MG63 (cell line): ENCODE measurements at places on chromosomes 11 and 22. TPM values are rescaled to one million over a fixed set of nuclear protein-coding genes. Genes with fewer than 3 reads are reported as not detected.

GRCh38 chr22:46652847-46653331, 32.7 kb downstream of the GRAMD4 start:
- no peak for DNase-seq

GRCh38 chr11:83727251-83727650, 441.1 kb upstream of the CCDC90B start:
- no peak for DNase-seq

GRCh38 chr11:112975051-112975450, 13.8 kb downstream of the NCAM1 start:
- no peak for DNase-seq

The RAG2 gene
- total RNA-seq, result not detected in 2 replicates

- no peak for DNase-seq
Observed at GRCh38 chr11:105181521-105181920, 42.0 kb upstream of the CARD18 start.

GRCh38 chr11:79691445-79691844, 250.6 kb upstream of the TENM4 start:
- no peak for DNase-seq

- no peak for DNase-seq
Observed at GRCh38 chr11:47418454-47419259, 7.6 kb downstream of the PSMC3 start.

The PRRG4 gene
- 0.13 and 1.4 TPM in 2 replicates for total RNA-seq

DNA sequence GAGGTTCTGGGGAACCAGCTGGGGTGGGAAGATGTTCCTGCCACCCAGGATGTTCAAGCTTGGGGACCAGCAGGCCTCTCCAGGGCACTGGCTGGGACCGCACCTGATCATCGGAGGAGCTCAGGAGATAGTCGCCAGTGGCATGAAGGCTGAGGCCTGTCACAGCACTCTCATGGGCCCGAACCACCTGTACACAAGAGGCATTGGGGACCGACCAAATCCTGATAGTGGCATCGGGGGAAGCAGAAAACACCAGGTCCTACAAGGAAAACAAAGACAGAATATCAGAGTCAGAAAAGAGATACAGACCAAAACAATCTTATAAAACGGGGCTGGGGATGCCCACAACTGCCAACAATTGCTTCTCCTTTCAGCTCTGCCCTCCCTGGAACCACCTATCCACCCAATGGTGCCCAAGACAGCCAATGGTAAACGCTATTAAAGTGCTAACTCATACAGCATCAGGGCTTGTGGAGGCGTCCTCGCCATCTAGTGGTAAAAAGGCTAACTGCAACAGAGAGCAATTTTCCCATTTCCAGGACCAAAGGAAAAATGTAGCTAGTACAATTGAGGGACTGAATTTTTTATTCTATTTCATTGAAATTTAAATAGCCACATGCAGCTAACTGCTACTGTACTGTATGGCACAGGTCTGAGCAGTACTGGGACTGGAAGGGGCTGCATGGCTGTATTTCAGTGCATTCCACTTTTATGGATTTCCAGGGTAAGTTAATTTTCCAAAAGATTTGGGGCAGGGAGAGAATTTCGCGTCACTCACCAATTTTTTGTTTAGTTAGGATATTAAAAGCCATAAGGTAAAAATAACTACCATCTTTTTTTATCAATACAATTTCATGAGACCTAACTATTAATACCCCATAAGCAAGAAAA, 7.1 kb downstream of the PRPF19 start:
- peak; percentile 18 for DNase-seq

- DNase-seq, result no peak
Observed at GRCh38 chr11:110782616-110783015, 70.4 kb upstream of the ARHGAP20 start.

DNA sequence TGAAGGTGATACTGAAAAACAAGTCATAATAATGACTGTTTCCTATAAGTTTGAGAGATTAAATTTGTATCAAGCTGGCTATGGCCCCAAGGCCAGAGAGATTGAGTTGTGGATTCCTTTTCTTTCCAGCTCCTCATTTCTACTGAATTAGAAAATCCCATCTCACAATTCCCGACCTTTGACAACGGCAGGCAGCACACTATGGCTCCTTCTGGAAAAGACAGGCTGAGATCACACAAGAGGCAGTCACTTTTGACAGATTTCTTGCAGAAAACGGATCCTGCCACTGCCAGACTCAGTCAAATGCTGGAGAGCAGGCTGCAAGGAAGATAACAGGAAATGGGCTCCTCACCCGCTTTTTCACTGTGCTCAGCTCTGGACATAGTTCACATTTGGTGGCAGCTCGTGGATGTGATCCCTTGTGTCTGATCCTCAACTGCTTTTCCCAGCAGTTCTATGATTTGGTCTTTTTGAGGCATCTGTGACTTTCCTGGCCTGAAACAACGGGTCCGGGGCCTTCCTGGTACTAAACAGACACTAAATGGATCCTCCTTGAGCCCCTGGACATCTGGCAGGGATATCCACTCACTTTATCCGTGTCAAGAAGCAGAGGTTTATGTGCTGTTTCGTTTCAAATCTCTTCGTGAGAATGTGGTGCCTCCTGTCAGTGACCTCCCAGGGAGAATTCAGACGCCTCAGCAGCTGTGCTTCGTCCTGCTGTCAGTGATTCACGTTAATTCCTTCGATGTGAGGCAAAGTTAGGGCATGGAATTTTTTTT, 26.1 kb upstream of the RTL6 start:
- DNase-seq, result peak; percentile 88

GRCh38 chr11:46393231-46393616, 1.6 kb upstream of the CHRM4 start:
- no peak for DNase-seq

GRCh38 chr11:64996710-64997380, at the start of gene BATF2:
Gene BATF2, minus strand, starts transcription at chr11:64996971. Its CDS starts 57 bp downstream, at chr11:64996914.
- DNase-seq, result peak; percentile 76

GRCh38 chr22:26322179-26322905, 106.7 kb upstream of the ASPHD2 start:
- DNase-seq, result peak; percentile 89

The YAP1 gene
- 19.3 and 28.6 TPM in 2 replicates for total RNA-seq

DNA sequence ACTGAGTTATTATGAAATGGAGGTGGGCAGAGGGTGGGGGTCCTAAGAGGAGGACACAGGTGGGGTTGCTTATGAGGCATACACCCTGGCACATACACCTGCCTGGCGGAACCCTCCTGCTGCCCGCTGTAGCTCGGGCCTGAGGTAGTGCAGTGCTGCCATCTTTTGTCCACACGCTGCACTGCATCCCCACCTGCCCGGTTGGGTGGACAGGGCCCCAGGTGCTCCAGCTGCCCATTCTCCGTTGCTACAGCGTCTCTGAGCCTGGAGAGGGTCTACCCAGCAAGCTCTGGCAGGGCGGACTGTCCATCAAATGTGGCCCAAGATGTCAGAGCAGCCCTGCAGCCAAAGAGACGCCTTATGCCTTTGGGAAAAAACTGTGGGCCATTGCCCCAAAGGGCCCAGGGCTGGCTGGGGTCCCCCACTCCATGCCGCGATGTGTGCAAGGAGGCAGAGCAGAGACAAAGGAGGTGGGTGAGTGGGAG, 131.2 kb downstream of the BUD13 start:
- peak; percentile 36 for DNase-seq

DNA sequence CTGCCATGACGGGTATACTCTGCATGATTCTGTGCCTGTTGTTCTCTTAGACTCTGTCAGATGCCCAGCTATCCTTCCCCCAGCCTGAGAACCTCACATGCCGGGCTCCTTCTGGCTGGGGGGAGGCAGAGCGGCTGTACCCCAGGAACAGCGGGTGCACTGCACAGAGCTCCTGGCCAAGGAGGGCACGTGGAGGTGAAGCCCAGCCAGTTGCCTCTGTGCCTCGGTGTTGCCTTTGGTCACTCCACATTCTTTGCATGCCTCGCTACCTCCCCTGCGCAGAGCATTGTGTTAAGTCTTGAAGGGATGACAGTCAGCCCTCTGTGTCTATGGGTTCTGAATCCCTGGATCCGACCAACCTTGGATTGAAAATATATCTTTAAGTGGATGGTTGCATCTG, 77.7 kb downstream of the FEZ1 start:
- DNase-seq, result no peak

The COA4 gene
- total RNA-seq, result 72.3 and 74.8 TPM in 2 replicates

DNA sequence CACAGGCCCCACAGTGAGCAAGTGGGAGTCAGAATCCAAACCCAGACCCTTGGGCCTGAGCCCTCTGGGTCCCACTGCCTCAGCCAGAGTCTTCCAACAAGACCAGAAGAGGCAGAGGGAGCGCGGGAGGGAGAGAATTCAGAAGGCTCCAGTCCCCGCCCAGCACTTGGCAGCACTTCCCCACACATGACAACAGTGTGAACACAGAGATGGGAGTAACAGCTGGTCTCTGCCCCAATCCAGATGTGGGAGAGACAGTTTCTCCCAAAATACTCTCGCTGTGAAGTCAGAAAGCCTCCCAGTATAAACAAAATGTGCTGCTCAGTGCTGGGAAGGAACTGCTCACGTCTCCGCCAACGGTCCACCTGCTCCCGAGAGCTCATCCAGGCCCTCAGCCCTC, 219.9 kb downstream of the MN1 start:
- DNase-seq, result peak; percentile 67

The SLC7A4 gene
- total RNA-seq, result not detected in 2 replicates

The PLEKHB1 gene
- total RNA-seq, result not detected in 2 replicates

DNA sequence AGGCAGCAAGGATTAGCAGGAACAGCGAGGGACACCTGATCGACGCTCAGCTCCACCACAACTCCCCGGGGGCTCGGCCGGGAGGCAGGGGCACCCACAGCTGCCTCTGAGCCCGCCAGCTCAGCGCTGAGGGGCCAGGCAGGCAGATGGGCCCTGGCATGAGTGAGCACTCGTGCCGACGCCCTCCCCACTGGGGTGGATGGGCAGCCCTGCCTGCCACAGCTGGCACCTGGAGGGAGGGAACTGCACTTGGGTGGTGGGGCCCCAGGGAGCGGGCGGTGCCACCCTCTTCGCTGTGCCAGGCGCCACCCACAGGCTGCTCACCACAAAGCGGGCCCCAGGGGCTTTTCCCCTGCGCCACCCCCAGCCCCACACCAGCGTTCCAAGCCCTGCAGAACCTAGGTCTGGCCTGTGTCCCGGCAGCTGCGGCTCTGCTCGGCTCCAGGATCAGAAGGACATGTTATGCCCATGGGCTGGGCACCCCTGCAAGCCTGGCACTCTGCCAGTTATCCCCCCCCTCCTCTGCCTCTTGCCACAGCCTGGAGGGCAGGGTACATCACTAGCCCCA, 28.8 kb downstream of the WNT7B start:
- no peak for DNase-seq

The CCDC89 gene
- total RNA-seq, result not detected in 2 replicates

The GLB1L2 gene
- 11.6 and 15.0 TPM in 2 replicates for total RNA-seq

DNA sequence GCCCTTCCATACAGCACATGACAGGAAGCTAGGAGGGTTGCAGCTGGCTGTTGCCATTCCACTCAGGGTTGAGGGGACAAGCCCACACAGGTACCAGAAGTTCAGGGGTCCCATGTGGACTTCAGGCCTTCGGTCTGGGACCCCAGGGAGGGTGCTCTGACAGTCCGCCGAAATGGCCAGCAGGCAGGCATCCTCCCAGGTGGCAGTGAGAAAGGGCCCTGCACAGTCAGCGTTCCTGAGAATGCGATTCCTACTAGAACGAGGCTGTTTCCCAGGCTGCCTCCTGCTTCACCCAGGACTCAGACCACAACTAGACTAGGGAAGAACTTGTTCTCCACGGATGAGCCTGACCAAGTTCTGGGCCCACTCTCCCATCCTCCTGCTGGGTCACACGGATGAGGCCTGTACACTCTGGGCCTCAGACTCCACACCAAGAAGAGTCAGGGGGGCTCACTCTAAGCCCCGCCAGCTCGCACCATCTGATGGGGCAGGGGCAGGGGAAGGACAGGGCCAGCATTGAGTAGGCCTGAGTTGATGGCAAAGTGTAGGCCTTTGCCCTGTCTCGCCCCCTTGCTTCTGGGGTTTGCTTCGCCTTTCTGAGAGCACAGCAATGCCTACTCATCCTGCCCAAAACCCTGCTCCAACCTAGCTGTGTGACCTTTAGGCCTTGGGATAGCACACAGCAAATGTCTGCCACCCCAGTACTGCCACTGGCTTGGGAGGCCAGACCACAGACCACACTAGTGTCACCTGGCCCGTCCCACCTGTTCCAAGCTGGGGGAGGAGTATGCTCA, 14.0 kb downstream of the KCNQ1OT1 start:
- no peak for DNase-seq

- no peak for DNase-seq
Observed at GRCh38 chr11:132248580-132248979, 878.2 kb downstream of the NTM start.

DNA sequence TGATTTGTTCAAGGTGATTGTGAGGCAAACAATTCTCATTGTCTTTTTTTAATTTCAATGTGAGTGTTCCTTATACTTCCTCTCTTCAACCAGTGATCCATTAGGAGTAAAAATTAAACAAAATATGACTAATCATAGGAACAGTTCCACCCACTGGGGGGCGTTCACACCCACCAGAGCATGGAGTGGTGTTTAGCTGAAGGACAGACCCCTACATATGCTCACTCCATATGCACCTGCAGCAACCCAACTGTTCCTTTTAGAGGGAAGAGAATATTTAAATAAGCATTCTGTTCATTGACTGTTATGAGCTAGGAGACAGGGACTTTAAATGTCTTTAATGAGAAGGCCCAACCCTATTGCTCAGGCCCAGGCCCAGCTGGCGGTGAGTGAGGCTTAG, 78.7 kb upstream of the DRD2 start:
- DNase-seq, result no peak

GRCh38 chr22:31610611-31611010, 51.4 kb downstream of the PISD start:
- no peak for DNase-seq

The CRYBA4 gene
- total RNA-seq, result not detected in 2 replicates

The MOGAT2 gene
- total RNA-seq, result not detected in 2 replicates

The FOSL1 gene
- 37.3 and 54.7 TPM in 2 replicates for total RNA-seq

The RFPL1 gene
- not detected in 2 replicates for total RNA-seq

DNA sequence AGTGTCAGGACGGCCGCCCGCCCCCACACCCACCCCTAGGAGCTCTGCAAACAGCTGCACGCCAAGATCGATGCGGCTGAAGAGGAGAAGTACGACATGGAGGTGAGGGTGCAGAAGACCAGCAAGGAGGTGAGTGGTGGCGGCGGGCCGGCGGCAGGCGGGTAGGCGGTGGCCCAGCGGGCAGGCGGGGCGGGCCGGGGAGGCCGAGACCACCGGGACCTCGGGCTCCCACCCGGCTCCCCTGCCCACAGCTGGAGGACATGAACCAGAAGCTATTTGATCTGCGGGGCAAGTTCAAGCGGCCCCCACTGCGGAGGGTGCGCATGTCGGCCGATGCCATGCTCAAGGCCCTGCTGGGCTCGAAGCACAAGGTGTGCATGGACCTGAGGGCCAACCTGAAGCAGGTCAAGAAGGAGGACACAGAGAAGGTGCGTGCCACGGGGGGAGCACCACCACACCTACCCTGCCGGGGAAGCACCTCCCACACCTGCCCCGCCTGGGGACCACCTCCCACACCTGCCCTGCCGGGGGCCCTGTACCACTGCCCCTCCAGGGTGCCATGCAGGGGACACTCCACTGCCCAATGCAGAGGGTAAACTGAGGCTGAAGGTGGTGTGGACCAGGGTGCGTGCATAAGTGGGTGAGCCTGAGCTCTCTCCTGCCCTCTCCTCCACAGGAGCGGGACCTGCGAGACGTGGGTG, 2.1 kb downstream of the TNNI2 start:
- no peak for DNase-seq

- no peak for DNase-seq
Observed at GRCh38 chr11:4645974-4646373, 2.2 kb downstream of the OR51E1 start.
